ENCODE measurements at places on chromosomes 1 and 21.

DNA sequence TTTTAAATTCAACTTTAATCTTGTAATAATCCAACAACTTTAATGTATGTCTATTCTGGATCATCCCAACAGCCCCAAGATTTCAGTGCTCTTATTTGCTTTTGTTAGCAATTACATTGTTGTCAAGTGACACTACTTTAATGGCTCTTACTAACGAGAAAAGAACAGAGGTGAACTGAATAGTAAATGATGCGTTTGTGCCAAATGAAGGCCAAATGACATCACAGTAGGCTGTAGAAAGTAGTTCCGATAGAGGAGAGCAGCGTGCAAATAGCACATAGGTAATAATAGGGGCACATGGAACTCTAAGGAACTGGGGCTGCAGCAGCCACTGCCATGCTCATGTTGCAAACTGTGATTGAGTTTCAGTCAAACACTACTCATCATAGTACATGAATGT, 301.9 kb downstream of the LMX1A start:
- DNase-seq, result no peak

GRCh38 chr1:75412616-75413015, 198.3 kb downstream of the SLC44A5 start:
- DNase-seq, result no peak

GRCh38 chr21:16438761-16439160, 709.0 kb downstream of the USP25 start:
- DNase-seq, result no peak

DNA sequence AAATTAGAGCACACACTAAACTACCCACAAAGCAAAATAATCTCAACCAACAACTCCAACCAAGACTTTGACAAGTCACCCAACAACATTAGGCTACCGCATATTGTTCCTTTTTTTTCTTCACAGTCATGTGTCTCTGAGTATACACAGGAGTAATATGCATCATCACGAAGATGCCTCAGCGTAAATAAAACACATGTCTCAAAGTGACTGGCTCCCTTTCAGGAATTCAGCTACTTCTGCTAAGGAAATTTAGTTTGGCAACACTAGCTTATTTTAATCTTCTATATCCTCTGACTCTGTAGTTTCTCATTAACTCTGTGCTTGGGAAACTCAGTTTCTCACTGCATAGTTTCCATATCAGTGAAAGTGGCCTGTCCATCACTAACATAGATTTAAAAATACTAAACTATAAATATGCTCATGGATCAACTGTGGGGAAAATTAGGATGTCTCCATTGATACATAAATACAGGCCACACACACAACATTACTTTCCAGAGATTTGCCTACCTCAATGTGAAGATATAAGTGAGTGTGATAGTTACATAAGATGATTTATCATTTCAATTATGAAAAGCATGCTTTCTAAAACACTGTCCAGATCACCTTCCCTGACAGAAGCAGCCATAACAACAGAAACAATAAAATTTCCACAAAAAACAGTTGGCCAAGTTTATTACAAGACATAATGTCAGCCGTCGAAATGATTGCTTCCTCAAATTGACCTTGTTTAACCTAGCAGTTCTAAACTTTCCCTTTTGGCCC, 113.2 kb downstream of the PTGER3 start:
- DNase-seq, result no peak

GRCh38 chr1:78468521-78468920, 22.3 kb upstream of the PTGFR start:
- no peak for DNase-seq

DNA sequence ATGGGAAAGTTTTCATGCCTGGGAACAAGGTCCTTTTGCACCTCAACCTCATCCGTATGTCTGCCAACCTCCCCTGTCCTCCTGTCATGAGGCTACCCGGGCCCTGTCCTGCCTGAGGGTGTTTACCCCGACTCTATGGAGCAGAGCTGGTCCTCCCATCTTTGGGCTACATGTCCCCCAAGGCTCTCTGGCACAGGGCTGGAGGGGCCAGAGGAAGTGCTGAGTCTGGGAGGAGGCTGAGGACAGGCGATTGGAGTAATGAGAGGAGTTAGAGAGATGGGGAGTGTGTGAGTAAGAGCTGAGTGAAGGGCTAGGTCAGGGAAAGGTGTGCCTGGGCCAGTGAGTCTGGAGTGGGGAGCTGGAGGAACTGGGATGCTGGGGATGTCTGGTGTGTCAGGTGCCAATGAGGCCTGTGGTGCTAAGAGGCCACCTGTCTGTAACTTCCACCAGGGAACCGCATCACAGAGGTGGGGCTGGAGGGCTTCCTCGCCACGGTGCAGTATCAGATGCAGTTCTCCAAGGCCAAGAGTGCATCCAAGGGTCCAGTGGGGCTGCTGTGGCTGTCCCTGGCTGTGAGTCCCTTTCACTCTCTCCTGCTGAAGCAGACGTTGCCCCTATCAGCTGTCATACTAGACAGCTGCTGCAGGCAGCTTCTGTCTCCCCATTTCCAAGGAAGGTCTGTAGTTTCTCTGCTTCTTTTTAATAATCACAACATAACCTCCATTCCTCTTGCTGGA, 11.7 kb downstream of the LRRC71 start:
- DNase-seq, result no peak

GRCh38 chr1:108080448-108080847, 115.5 kb upstream of the VAV3 start:
- no peak for DNase-seq

DNA sequence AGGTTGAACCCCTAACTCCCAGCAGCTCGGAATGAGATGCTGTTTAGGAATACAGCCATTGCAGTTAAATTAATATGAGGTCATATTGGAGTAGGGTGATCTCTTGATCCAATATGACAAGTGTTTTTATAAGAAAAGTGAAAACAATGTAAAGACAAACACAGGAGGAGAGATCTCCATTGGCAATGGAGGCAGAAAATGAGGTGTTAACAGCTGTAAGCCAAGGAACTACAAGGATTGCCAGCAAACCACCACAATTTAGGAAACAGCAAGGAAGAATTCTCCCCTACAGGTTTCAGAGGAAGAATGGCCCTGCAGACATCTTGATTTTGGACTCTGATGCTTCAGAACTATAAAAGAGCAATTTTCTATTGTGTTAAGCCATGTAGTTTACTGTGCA, 774.3 kb downstream of the MRPL39 start:
- DNase-seq, result no peak

DNA sequence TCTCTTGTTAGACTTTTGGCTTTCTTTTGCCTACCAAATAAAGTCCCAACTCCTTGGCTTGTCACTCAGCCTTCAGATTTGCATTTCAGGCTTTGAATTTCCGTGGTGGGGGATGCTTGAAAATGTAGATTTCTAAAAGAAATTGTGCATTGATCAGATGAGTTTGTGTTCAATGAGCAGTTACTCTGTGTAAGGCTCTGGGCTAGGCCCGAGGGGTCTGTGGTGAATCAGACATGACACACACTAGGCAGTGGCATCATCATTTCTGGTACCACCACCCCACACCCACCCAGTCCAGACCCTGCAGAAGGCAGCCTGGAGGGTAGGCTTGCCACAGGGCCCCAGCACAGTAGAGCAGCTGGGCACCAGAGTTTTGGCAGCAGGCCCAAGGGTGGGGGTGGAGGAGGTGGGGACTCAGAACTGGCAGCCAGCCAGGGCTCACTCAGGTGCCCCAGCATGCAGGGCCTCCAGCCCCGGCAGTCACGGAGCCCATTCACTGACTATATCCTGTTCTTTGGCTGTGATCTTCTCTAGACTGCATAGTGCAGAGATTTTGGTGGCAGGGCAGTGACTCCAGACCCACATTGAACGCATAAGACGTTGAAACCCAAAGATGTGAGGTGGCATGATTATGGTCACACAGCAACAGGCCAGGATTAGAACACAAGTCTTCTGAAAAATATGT, 97.2 kb upstream of the ARTN start:
- DNase-seq, result no peak

- no peak for DNase-seq
These were observed 53.2 kb downstream of the SAMSN1 start for GRCh38 chr21:14492931-14493330.

DNA sequence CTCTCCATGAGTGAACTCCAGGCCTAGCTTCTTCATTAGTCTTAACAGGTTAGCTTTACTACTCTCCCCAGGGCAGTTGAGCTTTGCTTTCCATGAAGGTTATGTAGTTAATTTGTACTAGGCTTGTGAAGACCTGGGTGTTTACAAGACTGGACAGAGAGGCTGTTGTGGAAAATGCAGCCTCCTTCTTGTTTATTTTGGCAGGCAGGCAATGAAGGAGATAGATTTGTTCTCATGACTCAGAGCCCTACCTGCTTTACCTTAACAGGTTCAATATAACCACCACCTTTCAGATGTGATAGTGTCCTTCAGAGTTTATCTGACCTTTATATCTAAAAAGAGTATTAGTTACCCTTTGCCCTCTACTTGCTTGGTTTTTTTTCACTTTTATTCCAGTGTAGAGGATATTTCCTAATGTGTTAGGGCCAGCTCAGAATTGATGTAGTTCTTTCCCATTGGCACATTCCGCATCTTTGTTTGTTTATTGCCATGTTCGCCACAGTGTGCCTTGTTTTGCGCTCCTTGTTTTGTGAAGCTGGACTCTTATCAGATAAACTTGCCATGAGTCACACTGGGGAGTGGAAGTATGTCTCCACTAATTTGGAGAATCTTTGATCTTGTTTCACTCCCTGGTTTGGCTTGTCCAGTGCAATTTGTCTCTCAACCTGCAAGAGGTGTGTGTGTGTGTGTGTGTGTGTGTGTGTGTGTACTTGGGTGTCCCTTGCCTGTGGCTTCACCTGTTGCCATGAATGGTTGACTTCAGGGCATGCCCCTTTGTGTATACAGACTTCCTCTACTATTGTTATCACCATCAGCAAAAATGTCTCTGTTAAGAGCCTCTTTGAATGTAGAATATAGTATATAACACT, 87.4 kb upstream of the MACF1 start:
- DNase-seq, result no peak

GRCh38 chr1:78650114-78650660, 556 bp downstream of the IFI44 start:
- no peak for DNase-seq

All from fibroblast of the conjunctiva (primary cell).